ENCODE measurements at places on chromosomes 4 and X.

DNA sequence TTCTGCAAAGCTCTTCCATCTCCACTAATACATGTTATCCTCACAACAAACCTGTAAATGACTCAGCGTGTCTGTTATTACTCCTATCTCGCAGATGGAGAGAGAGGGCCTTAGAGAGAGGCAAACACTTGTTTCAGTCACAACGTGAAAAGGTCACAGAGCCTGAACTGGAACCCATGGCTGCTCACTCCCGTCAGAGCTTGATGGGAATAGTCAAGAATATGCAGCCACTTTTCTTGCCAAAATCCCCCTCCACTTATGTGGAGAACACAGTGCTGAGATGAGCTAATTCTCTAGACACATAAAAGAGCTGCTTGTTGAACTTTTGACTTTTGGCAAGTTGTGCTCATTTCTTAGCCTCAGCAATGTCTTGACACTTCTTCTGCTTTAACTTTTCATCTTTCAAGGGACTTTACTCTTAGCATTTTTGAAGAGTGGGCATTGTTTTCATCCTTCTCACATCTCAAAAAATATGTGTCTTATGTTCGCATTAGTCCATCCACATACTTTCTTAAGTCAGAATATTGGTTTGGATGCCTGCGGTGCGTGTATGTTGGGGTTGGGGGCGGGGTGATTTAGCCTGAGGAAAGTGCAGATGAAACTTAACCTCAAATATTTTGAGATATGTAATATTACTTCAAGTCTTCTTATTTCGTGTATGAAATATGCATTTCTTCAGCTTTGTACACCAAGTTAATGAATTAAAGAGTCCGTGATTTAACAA lies 69.2 kb downstream of the SYNPO2 start:
- no peak for DNase-seq

DNA sequence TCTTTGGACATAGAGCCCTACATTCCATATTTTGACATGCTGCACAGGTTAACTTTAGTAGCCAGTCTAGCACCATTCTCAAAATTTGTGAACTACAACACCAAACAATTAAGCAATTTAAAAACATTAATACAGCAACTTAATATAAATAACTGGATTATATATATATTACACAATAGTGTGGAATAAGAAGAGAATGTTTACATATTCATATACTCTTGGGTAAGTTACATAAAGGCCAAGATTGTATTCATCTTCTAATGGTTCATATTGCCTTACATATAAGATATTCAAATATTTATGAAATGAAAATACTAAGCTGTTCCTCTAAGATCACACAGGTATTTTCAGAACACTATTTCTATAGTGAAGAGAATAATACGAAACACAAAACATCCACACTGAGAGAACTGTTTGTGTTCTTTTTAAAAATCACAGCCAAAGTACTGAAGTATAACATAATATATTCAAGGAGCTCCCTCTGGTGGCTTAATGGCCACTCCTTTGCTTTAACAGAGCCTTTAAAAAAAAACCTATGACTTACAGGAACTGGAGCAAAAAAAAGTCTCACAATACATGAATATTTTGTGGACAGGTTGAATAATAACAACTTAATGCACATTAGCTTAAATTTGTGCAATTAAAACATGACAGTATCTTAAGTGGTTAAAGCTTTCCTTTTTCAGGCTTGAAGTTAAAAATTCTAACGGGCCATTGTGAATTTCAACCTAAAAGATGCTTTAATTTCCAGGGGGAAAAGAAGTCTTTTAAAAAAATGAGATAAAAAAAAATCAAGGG lies 46.2 kb downstream of the NEK1 start:
- no peak for DNase-seq

GRCh38 chr4:105998171-105999063 lies 103.1 kb downstream of the NPNT start:
- DNase-seq = no peak

GRCh38 chr4:159006202-159006601 lies 96.7 kb upstream of the RAPGEF2 start:
- DNase-seq = no peak

DNA sequence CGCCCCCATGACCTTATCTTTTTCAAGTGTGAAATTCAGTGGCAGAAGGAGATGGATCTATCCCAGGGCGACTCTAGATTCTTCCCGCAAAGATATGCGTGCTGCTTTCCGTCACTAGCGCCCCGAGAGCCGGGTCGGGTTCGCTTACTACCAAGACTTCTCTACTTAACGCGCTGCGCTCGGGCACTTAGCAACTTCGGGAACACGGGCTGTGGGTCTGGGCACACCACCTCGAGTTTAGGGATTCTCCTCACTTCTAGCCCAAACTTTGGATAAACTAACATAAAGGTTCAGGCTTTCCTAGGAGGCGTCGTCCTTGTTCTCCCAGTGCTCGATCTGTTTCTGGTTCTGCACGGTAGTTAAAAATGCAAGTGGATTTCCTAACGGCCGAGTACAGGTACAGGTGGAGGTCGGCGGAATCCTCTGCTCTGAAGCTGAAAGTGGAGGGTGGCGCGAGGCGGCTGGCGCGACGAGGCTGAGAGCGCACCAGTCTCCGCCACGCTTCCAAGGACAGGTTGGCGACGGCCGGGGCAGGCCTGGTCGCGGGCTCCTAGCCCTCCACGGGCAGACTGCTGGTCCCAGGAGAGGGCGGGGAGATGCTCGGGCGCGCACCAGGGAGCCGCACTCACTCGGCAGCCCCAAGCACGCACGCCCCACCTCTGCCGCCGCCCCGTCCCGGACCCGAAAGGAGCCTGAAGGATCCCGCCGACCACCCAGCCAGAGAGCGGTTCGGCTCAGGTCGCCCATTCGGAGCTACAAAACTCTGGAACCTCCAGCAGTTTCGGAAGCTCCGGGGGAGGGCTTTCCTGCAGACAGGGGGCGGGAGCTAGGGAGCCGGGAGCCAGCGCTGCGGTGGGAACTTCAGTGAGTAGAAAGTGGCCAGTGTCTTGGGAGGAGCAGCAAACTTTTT lies 100.8 kb upstream of the TENM3 start:
- DNase-seq = no peak
